CD14-positive monocyte (primary cell): ENCODE measurements at places on chromosomes 13 and 19.

- DNase-seq: no peak
These were observed 151.2 kb downstream of the DIAPH3 start for GRCh38 chr13:60012488-60012887.

DNA sequence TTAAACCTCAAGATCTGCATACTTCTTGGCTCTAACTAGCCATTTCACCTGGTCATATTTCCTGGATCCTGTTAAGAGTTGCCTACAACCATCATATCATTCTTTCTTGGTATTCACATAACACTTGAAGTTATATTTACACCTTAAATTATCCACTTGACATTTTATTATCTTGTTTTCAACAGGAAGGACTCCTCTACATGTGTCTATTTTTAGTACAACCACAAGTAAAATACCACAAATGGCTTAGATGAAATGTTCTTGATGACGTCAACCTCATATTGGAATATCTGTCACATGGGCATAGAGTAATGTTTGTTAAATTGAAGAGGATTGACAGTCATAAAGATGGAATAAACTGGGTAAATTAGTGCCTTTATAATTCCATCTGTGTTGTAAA lies 9.4 kb downstream of the PCDH20 start:
- DNase-seq: no peak

- DNase-seq: no peak
These were observed 316.8 kb upstream of the KLF12 start for GRCh38 chr13:74450964-74451363.

- no peak for DNase-seq
These were observed 9.7 kb upstream of the STRN4 start for GRCh38 chr19:46755853-46756543.

GRCh38 chr19:39543477-39543857 lies 3.5 kb upstream of the EID2 start:
- no peak for DNase-seq

DNA sequence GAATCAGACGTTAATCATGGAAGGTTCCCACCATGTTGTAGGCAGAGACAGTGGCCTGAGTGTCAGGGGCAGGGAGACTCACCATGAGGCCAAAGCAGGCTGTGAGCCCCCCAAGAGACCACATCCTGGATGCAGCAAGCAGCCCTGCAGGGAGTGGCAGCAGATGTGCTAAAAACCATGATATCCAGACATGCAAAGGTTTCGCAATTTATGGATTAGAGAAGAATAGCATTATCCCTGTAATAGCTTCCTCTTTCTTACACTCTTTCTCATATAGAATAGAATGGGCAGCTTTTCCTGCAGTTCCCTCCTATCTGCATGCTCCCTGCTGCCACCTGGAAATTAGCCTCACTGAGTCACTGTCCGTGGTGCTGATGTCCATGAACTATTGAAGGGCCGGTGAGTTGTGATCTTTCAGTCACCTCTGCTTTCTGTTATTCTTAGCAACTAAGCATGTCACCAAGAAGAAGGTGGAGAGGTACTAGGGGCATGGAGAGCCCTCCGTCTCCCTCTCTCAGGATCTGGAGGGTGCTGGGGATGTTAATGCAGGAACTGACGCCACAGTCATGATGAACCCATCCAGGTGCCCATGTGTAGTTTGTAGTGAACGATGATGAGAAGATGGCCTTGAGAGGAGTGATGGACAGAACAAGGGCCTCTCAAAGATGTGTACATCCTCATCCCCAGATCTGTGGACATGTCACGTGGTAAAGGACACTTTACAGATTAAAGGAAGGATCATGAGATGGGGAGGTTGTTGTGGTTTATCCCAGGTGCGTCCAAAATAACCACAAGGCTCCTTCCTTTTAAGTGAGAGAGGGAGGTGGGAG lies 9.9 kb downstream of the CEACAM4 start:
- peak; percentile 29 for DNase-seq

GRCh38 chr13:108609353-108609752 lies 20.1 kb upstream of the MYO16 start:
- DNase-seq: no peak

- DNase-seq: no peak
These were observed 74.9 kb downstream of the SOX1 start for GRCh38 chr13:112141643-112142400.

- no peak for DNase-seq
These were observed 176.8 kb downstream of the ZNF737 start for GRCh38 chr19:20388706-20389225.

DNA sequence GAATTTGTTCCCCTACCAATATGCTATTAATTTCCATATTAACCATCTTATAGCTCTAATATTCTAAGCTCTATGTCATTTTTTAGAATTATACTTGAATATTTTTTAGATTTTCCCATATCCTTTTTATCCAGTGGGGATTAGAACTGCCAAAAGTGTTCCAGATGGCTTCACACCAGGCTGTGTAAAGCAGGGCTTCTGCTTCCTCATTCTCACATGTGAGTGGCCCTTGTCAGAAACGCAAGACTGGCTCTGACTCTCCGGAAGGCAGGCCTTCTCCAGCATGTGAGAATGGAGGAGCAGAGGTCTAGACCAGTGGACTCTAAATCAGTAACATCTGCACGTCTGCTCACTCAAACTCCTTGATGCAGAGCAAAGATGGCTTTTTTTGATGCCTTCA lies 650.1 kb downstream of the FGF9 start:
- DNase-seq: no peak

- no peak for DNase-seq
These were observed 266.2 kb downstream of the KCTD12 start for GRCh38 chr13:76620036-76620435.

GRCh38 chr13:43441899-43442499 lies 344.8 kb downstream of the ENOX1 start:
- DNase-seq: no peak

DNA sequence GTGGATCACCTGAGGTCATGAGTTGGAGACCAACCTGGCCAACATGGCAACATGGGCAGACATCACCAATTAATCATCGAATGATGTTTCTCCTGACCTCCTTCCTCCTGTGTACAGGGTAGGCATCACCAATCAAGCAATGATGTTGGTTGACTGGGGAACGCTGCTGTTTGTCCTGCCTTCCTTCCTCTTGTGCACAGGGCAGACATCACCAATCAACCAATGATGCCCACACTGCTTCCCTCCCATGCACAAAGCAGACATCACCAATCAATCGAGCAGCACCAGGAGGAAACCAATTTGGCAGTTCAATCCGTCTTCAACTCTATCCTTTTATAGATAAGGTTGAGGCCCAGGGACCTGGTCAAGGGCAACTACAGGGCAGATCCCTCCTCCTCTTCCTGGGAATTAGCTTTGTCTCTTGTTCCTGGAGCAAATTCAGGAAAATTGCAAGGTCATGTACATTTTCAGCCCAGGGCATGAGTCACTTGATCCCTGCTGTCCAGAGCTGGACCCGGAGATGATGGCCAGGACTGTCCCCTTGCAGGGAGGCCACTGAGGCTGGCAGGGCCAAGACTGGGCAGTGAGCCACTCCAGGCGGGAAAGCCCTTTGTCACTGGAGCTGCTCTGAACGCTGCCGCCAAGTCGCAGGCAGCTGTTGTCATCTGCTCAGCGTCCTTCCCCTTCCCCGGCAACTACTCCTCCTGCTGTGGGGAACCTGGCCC lies 5.3 kb upstream of the CSNK1G2 start:
- peak; percentile 65 for DNase-seq

DNA sequence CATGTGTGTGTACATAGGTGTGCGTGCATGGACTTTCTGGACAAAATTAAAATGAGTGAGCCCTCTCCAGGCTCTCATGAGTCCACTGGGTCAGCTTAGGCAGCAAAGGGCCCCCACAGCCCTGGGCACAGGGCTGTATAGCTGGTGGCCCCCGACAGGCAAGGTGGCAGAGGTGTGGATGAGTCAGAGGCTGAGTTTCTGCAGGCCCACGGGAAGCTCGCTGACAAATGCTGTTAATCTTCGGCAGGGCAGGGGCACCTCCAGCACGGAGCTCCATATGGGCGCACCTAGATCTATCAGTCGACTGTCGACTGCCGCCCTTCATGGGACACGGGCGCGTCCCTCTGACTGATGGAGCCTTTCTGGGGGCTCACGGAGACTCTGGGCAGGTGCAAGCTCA lies 181.1 kb downstream of the URI1 start:
- DNase-seq: no peak
